Ureter (tissue), 1 donor: ENCODE measurements at places on chromosomes 6 and 20. TPM values are rescaled to one million over a fixed set of nuclear protein-coding genes. Genes with fewer than 3 reads are reported as not detected.

DNA sequence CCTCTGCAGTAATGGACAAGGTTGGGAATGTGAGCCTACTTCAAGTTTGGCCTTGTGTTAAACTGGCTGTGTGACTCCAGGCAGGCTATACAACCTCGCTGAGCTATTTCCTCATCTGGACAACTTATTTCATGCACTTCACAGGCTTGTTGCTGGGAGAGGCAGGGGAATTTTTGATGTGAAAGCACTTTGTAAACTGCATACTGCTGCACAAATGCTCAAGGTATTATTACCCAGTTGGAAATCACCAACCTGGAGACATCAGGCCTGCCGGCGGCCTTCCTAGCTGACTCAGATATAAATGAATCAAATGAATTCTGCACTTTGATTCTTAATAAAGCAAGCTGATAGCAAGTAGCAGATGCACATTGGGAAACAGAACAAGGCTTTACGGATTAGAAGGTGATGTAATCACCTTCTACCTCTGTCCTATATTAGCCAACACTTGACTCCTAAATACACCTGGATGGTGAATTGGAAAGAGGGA, 10.1 kb downstream of the JARID2 start:
- no peak for DNase-seq

GRCh38 chr6:163539101-163539762, 124.7 kb downstream of the QKI start:
- no peak for DNase-seq

DNA sequence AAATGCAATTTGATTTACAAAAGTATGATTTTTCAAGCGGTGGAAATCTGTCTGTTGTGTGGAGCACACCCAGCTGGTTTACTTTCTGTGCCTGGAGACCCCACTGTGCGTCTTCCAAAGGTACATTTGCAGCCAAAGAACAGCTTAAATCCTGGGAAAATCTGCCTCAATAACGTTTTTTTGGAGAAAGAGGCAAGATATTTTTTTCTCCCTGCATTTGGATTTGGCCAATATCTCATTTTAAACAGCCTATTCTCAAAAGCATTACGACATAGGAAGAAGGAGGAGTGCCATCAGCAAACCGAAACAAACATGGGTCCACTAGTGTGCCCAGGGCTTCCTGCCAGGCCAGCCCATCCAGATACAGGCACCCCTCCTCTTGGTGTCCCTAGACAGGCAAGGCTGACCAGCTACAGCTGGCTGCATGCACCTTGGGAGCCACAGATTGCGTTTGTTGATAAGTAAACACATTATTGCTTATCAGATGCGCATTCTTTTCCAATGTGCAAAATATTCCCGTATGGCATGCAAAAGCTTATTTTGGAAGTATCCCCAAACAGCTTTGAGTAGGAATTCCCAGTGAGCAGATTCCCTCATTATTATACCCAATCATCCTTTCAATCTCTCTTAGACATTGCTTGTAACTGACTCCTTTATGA, 184.5 kb upstream of the MARCKS start:
- DNase-seq = peak; percentile 71

DNA sequence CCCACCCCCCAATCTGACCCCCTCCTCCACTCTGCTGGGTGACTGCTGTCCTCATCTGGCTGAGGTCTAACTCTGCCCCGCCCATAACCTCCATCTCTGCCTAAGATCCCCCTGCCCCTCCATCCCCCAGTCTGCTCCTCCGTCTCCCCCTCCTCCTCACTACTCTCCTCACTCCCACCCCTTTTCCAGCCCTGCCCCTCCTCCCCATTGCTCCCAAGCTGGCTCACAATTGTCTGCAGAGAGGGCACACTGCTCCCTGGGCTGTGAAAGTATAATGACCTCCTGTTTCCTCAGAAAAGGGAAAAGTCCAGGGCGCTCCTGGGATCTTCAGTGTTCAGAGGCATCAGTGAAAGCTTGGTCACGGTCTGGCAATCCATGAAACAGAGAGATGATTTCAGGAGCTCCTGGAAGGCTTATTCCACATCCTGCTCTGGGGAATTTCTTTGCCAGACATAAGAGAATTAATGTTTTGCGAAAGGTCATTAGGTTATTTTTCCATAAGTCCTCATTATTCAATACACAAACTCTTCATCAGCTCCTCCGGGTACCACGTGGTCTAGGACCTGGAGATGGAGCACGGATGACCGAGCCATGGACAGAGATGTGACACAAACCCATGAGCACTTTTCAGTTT, 21.5 kb downstream of the CST5 start:
- DNase-seq = no peak

DNA sequence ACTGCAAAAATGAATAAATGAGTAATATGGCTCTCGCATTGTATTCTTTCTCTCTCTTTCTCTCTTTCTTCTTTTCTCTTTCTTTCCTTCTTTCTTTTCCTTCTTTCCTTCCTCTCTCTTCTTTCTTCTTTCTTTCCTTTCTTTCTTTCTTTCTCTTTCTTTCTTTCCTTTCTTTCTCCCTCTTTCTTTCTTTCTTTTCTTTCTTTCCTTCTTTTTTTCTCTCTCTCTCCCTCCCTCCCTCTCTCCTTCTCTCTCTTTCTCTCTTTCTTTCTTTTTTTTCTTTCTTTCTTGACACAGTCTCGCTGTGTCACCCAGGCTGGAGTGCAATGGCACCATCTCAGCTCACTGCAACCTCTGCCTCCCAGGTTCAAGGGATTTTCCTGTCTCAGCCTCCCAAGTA, 20.3 kb upstream of the ELOVL5 start:
- no peak for DNase-seq

- DNase-seq = no peak
Measured at GRCh38 chr6:33197431-33198048, 2.9 kb downstream of the RXRB start.

DNA sequence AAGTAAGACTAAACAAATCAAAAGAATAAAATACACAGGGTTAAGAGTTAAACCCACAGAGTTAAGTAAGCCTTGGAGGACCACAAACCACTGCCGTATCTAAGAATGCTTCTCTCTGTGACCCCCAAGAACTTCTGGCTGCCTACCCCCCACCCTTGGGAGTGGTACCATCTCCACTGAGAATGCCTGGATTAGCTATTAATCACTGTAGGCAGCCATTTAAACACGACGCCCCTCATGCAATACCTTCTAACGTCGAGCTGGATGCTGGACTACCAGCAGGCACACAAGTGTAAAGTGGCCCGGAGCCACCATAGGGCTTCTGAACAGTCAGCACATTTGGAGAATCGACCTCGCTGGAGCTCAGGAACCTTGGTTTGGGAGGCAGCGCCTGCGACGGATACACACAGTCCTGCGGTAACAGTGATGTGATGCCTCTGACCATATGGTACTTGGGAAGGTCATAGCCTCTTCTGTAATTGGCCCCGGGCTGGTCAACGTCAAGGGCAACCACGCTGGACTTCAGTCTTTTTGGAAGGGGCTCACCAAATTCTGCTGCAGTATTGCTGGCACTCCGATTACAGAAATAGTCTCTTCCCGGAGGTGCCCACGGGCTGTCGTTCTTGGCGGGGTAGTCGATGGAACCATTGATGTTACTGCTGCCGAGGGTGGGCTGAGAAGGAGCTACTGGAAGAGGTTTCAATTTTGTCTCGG, 18.0 kb downstream of the ZNF217 start:
- DNase-seq = no peak

DNA sequence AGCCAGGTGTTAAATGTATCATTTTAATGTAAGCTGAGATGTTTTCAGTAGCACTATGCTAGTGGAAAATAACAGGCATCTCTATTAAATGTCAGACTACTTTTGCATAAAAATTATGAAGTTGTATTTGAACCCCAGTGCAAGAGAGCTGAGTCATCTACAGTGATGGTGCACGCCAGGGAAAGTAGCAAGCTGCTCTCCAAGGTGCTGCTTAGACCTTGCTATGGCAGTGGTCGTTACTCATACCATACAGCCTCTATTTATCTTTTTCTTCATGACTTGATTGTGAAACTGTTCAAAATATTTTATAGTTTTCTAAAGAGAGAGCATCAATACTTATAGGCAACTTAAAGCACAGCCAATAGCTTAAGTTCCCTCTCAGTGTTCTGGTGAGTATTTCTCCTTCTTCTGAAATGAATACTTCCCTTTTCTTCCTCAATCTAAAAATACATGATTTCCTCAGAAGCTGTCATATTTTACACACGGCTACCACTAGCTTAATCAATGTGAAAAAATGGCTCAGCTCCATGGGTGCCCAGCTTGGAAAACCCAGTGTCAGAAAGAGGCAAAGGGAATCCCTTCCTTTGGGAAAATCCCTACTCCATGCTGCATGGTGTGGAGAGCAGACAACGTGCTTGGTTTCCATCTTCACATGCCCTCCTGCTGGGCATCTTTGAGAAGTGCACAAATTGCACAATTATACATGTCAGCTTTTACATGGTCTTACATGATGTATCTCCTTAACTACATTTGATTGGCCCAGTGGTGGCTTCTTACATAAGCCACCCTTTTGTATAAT, 105.6 kb downstream of the ELOVL4 start:
- DNase-seq = no peak

- no peak for DNase-seq
Measured at GRCh38 chr20:10661261-10661660, 12.5 kb downstream of the JAG1 start.

DNA sequence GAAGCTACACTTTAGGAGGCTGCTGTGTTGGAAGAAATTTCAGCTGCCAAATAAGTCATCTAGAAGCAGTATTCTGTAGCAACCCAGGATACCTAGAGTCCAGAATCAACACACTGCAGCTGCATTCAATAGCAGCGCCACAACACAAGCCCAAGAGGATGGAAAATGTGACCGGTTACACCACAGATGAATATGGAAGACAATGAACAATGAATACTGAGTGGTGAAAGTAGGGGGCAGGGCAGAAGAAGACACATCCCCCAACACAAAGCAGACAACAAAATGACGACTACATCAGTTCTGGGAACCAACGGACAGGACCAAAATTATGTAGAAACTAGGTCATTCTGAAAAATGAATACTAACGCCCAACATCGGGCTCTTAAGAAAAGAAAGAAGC, 38.2 kb downstream of the KIF6 start:
- DNase-seq = no peak

DNA sequence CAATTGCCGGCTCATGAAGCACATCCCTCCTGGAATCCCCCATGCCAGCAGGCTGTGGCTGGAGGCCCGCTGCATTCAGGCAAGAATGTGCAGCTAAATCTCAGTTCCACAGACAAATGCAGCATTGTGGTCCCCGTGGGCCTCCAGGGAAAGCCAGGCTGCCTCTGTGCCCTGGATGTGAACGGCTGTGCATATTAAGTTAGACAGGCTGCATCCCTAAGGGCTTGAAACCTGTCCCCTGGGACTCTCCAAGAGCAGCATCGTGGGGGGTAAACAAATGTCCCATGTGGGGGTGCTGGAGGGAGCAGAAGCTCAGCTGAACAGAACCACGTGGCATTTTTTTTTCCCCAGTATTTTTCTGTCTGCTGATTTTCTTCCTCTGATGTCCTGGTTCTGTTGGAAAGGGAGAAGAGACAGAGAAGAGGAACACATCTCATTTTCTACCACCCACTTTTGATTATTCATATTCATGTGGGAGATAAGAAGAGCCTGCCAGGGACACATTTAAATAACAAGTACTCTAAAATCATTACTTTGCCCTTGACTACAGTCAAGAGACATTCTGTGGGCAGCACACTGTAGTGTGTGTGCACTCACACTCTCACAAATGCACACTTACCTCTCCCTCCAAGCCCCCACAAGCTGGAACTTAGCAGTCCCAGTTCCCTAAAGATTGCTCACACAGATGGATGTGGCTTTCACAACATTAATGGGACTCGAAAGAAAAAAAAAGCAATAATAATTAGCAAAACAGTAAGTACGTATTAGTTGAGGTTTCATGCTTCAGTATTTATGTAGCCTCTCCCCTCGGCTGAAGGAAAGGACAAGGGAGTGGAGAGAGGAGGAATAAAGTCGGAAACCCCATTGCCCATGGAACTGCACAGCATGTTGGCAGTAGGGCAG, 16.9 kb downstream of the GFOD1 start:
- no peak for DNase-seq

GRCh38 chr6:11701573-11701972, 77.0 kb downstream of the ADTRP start:
- DNase-seq = no peak

The LY86 gene
- total RNA-seq = 1.8 TPM

The WFDC13 gene
- total RNA-seq = 0.55 TPM

The C20orf202 gene
- 1.2 TPM for total RNA-seq

The EPB41L1 gene
- 165 TPM for total RNA-seq

The FAM209A gene
- not detected for total RNA-seq

The FERMT1 gene
- 41.8 TPM for total RNA-seq
